ENCODE measurements at places on chromosomes 7 and 10. TPM values are rescaled to one million over a fixed set of nuclear protein-coding genes. Genes with fewer than 3 reads are reported as not detected.

Gene ANKRD61
- not detected for total RNA-seq

Gene ASB4
- total RNA-seq, result not detected

Gene SPACDR
- 0.84 TPM for total RNA-seq

Gene CUBN
- 4.6 TPM for total RNA-seq

Gene FAM25C
- not detected for total RNA-seq

Gene CCDC3
- total RNA-seq, result 1.9 TPM

GRCh38 chr7:115631782-115632181 lies 398.8 kb downstream of the TFEC start:
- no peak overlapping the region for H3K27ac ChIP-seq
- no peaks in the 10 kb centered on the region for H3K27me3 ChIP-seq
- H3K4me1 ChIP-seq, result peaks cover 26% of the 10 kb centered on the region

- peak; percentile 68 for DNase-seq
- peaks cover 41% of the 10 kb centered on the region for H3K4me1 ChIP-seq
- peak overlapping the region; percentile 95 for H3K4me3 ChIP-seq
- H3K36me3 ChIP-seq, result no peaks in the 10 kb centered on the region
- no peaks in the 10 kb centered on the region for H3K27me3 ChIP-seq
These were observed 650 bp upstream of the TM9SF3 start for GRCh38 chr10:96587264-96588059.

- no peaks in the 10 kb centered on the region for H3K36me3 ChIP-seq
- no peak overlapping the region for H3K4me3 ChIP-seq
- no peak for DNase-seq
These were observed 102.8 kb downstream of the PIP4K2A start for GRCh38 chr10:22611425-22612115.

- DNase-seq, result no peak
- no peaks in the 10 kb centered on the region for H3K4me1 ChIP-seq
- no peaks in the 10 kb centered on the region for H3K36me3 ChIP-seq
- no peaks in the 10 kb centered on the region for H3K27me3 ChIP-seq
- H3K27ac ChIP-seq, result no peak overlapping the region
- no peak overlapping the region for H3K4me3 ChIP-seq
These were observed 111.5 kb downstream of the NPY start for GRCh38 chr7:24395512-24395911.

DNA sequence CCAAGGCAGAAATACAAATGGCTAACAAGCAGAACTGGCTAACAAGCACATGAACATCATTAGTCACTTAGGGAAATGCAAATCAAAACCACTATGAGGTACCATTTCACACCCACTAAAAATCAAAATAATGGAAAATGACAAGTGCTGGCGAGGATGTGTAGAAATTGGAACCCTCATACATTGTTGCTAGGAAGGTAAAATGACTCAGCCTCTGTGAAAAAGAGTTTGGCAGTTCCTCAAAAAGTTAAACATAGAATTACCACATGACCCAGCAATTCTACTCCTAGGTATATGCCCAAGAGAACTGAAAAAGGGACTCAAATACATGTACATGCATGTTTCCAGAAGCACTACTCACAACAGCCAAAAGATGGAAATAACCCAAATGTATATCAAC lies 52.8 kb upstream of the ANAPC16 start:
- peaks cover 11% of the 10 kb centered on the region for H3K4me1 ChIP-seq
- no peaks in the 10 kb centered on the region for H3K27me3 ChIP-seq
- no peak overlapping the region for H3K27ac ChIP-seq
- H3K4me3 ChIP-seq, result no peak overlapping the region
- no peak for DNase-seq

DNA sequence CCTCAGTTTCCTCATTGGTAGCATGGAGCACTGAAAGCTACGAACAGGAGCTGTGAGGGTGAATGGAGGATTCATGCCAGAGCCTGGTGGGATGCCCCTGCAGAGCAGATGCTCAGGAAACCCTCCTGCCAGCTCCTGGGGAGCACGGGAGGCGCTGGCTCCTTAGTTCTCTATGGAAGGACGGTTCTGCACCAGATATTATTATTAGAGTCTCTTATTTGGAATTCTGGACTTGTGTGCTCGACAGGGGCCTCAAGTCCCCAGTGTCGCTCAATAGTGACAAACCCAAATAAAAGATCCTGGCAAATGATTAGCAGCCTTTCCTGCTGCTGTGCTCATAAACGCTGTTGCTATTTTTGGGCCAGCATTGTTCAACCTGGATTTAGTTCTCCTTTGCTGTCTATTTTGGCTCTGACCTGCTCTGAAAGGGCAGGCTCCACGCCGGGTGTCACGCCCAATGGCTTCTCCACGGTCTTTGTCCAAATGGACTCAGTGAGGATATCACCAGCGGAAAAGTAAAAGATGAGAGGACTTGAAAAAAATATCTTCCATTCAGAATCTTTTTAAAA lies 23.0 kb upstream of the KLF6 start:
- DNase-seq, result no peak
- H3K36me3 ChIP-seq, result no peaks in the 10 kb centered on the region
- H3K27ac ChIP-seq, result peak overlapping the region; percentile 84
- no peaks in the 10 kb centered on the region for H3K27me3 ChIP-seq
- H3K4me3 ChIP-seq, result no peak overlapping the region
- peaks cover 93% of the 10 kb centered on the region for H3K4me1 ChIP-seq

GRCh38 chr7:81004098-81004497 lies 85.2 kb upstream of the SEMA3C start:
- H3K4me1 ChIP-seq, result no peaks in the 10 kb centered on the region
- no peaks in the 10 kb centered on the region for H3K27me3 ChIP-seq
- no peak for DNase-seq
- no peaks in the 10 kb centered on the region for H3K36me3 ChIP-seq
- H3K4me3 ChIP-seq, result no peak overlapping the region

GRCh38 chr7:102404005-102404861 lies 8.1 kb downstream of the PRKRIP1 start:
- no peak overlapping the region for H3K4me3 ChIP-seq
- H3K36me3 ChIP-seq, result peaks cover 8% of the 10 kb centered on the region
- peak; percentile 56 for DNase-seq
- H3K27me3 ChIP-seq, result no peaks in the 10 kb centered on the region
- no peaks in the 10 kb centered on the region for H3K4me1 ChIP-seq

GRCh38 chr10:3631701-3632330 lies 153.2 kb downstream of the KLF6 start:
- no peak overlapping the region for H3K27ac ChIP-seq
- no peak for DNase-seq
- H3K4me3 ChIP-seq, result no peak overlapping the region

DNA sequence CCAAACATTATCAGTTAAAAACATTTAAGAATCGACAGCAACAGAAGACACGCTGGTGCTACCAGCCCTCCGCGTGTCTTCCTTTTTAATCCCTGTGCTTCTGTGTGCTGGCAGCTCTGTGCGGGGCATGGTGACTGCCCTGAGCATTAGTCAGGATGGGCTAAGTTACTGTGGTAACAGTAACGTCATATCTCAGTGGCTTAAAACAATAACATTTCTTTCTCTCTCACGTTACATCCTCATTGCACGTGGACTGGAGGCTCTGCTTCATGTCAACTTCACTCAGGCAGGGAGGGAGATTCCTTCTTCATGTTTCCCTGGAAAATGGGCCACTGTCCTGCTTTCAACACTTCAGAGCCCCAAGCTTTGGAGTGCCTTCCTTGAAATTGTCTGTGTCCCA lies 378.5 kb downstream of the CCSER2 start:
- no peaks in the 10 kb centered on the region for H3K4me1 ChIP-seq
- no peak for DNase-seq
- H3K27me3 ChIP-seq, result peaks cover 2% of the 10 kb centered on the region
- no peak overlapping the region for H3K27ac ChIP-seq
- H3K36me3 ChIP-seq, result no peaks in the 10 kb centered on the region

DNA sequence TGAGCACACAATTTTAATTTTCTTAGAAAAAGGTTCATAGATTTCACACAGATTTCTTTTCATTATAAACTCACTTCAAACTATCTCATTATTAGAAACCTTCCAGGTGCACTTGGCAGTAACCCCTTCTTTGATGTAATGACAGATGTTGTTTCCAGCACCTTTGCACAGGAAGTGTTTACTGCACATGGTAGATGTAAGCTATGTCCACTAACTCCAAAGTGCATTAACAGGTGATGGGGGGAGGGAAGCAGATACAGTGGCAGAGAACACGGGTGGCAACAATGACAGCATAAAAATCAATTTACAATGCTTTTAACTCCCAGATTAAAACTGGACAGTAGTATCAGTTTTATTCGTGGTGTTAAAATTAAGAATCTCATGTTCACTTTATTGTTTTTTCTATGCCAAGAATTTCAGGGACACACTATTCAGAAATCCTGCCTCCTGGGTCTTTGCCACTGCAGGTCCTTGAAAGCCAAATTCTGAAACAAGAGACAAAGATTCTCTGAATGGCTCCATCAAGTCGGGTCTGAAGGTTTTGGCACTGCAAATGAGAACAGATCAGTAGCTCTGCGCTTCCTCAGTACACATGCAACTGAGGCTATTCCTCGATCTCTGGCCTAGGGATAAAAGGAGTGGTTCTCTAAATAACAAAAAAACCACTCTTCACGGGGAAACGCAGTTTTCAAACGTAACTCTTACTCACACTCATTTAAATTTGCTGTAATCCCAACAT lies 187.7 kb downstream of the JAZF1 start:
- no peak for DNase-seq
- no peaks in the 10 kb centered on the region for H3K36me3 ChIP-seq
- H3K4me3 ChIP-seq, result no peak overlapping the region
- no peak overlapping the region for H3K27ac ChIP-seq

- H3K27me3 ChIP-seq, result no peaks in the 10 kb centered on the region
- no peak overlapping the region for H3K27ac ChIP-seq
- DNase-seq, result peak; percentile 50
- no peak overlapping the region for H3K4me3 ChIP-seq
These were observed 79.0 kb upstream of the TMEM168 start for GRCh38 chr7:112869111-112869774.

GRCh38 chr10:72254813-72255568 lies 18.7 kb upstream of the DDIT4 start:
- peak overlapping the region; percentile 87 for H3K27ac ChIP-seq
- no peak overlapping the region for H3K4me3 ChIP-seq
- H3K4me1 ChIP-seq, result peaks cover 16% of the 10 kb centered on the region
- no peaks in the 10 kb centered on the region for H3K27me3 ChIP-seq

DNA sequence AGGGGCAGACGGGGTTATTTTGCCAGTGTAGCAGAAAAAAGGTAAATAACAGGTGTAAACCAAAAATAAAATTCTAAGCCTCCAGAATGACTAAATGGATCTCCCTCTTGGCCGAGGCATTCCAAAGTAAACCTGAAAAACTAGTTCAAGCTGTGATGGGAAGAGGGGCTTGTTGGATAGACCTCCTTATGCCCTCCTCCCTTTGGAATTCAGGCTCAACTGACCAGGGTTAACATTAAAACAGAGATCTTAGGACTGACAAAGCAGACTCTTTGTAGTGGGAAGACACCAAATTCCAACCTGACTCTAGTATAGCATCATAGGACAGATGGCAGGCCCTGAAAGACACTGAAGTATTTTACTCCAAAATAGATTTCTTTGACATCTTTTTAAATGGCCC lies 113.8 kb upstream of the ITGB1 start:
- H3K4me1 ChIP-seq, result peaks cover 10% of the 10 kb centered on the region
- no peaks in the 10 kb centered on the region for H3K27me3 ChIP-seq
- peak overlapping the region; percentile 30 for H3K27ac ChIP-seq
- no peaks in the 10 kb centered on the region for H3K36me3 ChIP-seq
- H3K4me3 ChIP-seq, result no peak overlapping the region

DNA sequence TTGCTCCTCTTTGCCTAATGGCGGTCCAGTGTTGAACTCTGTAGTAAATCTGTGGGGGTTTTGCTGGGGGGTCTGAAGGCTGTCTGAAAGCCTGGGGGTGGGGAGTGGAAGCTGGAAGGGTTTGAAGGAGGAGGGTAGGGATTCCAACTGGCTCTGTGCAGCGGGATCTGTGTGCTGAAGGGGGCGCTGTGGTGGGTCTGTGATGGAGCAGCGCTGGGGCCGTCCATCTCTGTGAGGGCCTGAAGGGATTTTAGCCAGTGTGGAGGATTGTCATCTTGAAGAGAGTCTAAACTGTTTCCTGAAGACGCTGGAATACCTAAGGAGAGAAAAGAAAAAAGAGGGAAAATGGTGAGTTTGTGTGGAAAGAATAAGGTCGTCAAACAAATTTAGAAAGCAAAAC lies 129.2 kb downstream of the STRA8 start:
- H3K27ac ChIP-seq, result no peak overlapping the region
- DNase-seq, result no peak
- H3K27me3 ChIP-seq, result no peaks in the 10 kb centered on the region
- no peak overlapping the region for H3K4me3 ChIP-seq
- no peaks in the 10 kb centered on the region for H3K36me3 ChIP-seq

GRCh38 chr10:75847477-75847876 lies 416.1 kb downstream of the LRMDA start:
- no peaks in the 10 kb centered on the region for H3K27me3 ChIP-seq
- no peak overlapping the region for H3K27ac ChIP-seq
- no peak for DNase-seq
- no peaks in the 10 kb centered on the region for H3K36me3 ChIP-seq
- no peaks in the 10 kb centered on the region for H3K4me1 ChIP-seq

- no peak for DNase-seq
- H3K36me3 ChIP-seq, result no peaks in the 10 kb centered on the region
- peaks cover 9% of the 10 kb centered on the region for H3K4me1 ChIP-seq
- no peaks in the 10 kb centered on the region for H3K27me3 ChIP-seq
- no peak overlapping the region for H3K27ac ChIP-seq
These were observed 45.9 kb upstream of the CACNB2 start for GRCh38 chr10:18094332-18094731.

GRCh38 chr7:78479348-78479747 lies 680.8 kb downstream of the PHTF2 start:
- H3K4me1 ChIP-seq, result no peaks in the 10 kb centered on the region
- H3K36me3 ChIP-seq, result no peaks in the 10 kb centered on the region
- H3K27ac ChIP-seq, result no peak overlapping the region

DNA sequence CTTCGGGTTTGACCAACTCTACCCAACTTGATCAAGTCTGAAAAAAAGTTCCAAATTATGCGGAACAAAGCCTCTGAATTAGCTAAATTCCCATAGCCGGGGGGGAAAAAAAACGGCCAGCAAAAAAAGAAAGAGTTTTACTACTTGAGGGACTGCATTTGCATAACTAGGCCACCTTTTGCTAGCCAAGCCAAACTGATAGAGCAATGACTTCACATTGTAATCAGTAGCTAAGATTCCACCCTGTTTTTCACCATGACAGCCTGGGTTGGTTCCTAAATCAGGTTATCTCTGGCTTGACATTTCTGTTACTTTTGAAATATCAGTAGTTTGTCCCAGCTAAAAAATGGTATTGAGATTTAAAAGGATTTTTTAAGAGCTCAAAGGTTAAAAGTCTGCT lies 31.4 kb upstream of the CREB3L2 start:
- no peak for DNase-seq
- H3K4me1 ChIP-seq, result peaks cover 19% of the 10 kb centered on the region
- no peaks in the 10 kb centered on the region for H3K27me3 ChIP-seq
- H3K4me3 ChIP-seq, result no peak overlapping the region
- H3K27ac ChIP-seq, result no peak overlapping the region
- no peaks in the 10 kb centered on the region for H3K36me3 ChIP-seq

- peak overlapping the region; percentile 77 for H3K27ac ChIP-seq
- H3K27me3 ChIP-seq, result no peaks in the 10 kb centered on the region
- H3K36me3 ChIP-seq, result no peaks in the 10 kb centered on the region
- no peak overlapping the region for H3K4me3 ChIP-seq
- no peak for DNase-seq
- H3K4me1 ChIP-seq, result peaks cover 47% of the 10 kb centered on the region
These were observed 43.1 kb downstream of the KLF6 start for GRCh38 chr10:3741688-3742461.

GRCh38 chr10:127580822-127581221 lies 31.7 kb downstream of the NPS start:
- H3K4me3 ChIP-seq, result no peak overlapping the region
- no peaks in the 10 kb centered on the region for H3K27me3 ChIP-seq
- H3K36me3 ChIP-seq, result no peaks in the 10 kb centered on the region
- no peaks in the 10 kb centered on the region for H3K4me1 ChIP-seq

- H3K27ac ChIP-seq, result peak overlapping the region; percentile 10
- 0 out of 2 replicates have a peak, but pooled peaks cover 1% of the 10 kb centered on the region for H3K36me3 ChIP-seq
- H3K4me1 ChIP-seq, result no peaks in the 10 kb centered on the region
- H3K4me3 ChIP-seq, result no peak overlapping the region
These were observed 53.0 kb upstream of the GTF2I start for GRCh38 chr7:74604326-74605020.
